ENCODE measurements at places on chromosomes 2 and 18. TPM values are rescaled to one million over a fixed set of nuclear protein-coding genes. Genes with fewer than 3 reads are reported as not detected.

The IL36A gene
- total RNA-seq = not detected

GRCh38 chr2:45874344-45874743, 222.9 kb downstream of the PRKCE start:
- H3K4me1 ChIP-seq = peaks cover 20% of the 10 kb centered on the region
- no peaks in the 10 kb centered on the region for H3K27me3 ChIP-seq
- no peak for DNase-seq
- H3K27ac ChIP-seq = no peak overlapping the region

The BMP10 gene
- total RNA-seq = not detected

- no peak for DNase-seq
- peaks cover 5% of the 10 kb centered on the region for H3K36me3 ChIP-seq
- H3K4me1 ChIP-seq = peaks cover 6% of the 10 kb centered on the region
- peaks cover 88% of the 10 kb centered on the region for H3K27me3 ChIP-seq
Observed at GRCh38 chr2:176157499-176158185, 535 bp downstream of the HOXD3 start.

DNA sequence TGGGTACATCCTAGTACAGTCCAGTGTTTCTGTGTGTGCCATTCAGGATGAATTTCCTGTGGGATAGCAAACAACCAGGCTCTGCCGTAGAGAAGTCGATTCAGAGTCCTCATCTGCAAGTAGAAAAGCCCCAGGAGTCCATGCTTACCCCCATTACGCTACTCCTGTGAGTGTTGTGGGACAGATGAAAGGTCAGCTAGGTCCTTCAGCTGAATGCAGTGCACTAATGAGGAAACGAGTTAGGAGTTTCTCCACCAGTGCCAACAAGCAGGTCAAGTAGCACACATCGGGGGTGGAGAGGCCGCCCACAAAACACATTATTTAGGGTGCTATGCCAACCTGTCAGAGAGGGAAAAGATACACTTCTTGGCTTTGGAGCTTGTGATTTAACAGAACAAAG, 2.5 kb upstream of the GPR39 start:
- no peak for DNase-seq
- no peaks in the 10 kb centered on the region for H3K4me1 ChIP-seq
- H3K4me3 ChIP-seq = no peak overlapping the region
- H3K27me3 ChIP-seq = peaks cover 19% of the 10 kb centered on the region

DNA sequence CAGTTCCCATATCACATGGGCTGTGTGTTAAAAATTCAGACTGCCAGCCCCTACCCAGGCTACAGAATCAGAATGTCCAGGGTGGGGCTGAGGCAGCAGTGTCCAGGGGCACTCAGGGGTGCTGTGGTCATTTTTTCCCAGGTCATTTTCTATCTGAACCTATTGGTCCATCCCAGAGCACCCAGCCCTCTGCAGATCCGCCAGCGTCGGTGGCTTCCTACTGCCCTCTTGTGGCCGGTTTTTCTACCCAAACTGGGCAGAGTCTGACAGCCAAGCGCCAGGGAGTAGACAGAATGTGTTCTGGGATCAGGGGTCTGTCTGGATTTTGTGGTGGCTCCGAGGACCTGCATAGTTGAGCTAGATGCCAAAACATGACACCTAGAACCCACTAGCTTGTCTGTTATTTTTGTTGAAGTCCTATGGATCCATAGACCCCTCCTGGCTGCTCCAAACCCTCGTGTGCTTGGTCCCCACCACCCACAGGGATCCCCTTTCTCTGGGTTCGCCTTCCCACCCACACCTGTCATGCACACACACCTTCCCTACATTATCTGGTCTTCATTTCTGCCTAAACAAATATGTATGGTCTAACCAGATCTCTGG, 34.1 kb upstream of the RMDN2 start:
- DNase-seq = peak; percentile 62
- H3K4me1 ChIP-seq = peaks cover 29% of the 10 kb centered on the region
- no peak overlapping the region for H3K27ac ChIP-seq
- no peaks in the 10 kb centered on the region for H3K36me3 ChIP-seq

DNA sequence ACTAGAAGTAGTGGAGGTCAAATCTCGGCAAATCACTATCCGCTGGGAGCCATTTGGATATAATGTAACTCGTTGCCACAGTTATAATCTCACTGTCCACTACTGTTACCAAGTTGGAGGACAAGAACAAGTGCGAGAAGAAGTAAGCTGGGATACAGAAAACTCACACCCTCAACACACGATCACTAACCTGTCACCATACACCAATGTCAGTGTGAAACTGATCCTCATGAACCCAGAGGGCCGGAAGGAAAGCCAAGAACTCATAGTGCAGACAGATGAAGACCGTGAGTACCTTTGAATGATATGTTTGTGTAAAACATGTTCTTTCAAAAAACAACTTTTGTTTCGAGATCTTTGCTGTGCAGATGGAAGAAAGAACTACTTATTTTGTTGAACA, 502.6 kb downstream of the PTPRM start:
- no peaks in the 10 kb centered on the region for H3K36me3 ChIP-seq
- H3K4me3 ChIP-seq = no peak overlapping the region
- H3K27me3 ChIP-seq = no peaks in the 10 kb centered on the region
- H3K4me1 ChIP-seq = no peaks in the 10 kb centered on the region
- DNase-seq = no peak

DNA sequence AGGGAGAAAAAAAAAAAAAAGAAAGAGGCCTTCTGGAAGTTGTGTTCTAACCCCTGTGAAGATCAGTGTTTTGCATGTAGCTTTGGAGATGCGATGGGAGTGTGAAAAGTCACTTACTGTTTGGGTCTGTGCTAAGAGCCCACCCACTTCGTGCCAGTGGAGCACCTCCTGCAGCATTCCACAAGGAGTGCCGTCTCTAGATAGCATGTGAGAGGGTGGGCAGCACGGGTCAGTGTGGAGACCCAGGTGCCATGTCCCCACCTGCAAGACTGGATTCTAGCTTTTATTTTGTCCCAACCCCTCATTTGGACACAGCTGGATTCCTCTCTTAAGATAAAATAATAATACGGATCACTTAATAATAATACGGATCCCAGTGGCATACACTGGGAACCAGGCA, 12.5 kb upstream of the TMEM185B start:
- H3K27me3 ChIP-seq = no peaks in the 10 kb centered on the region
- DNase-seq = no peak
- peaks cover 22% of the 10 kb centered on the region for H3K4me1 ChIP-seq

- H3K36me3 ChIP-seq = no peaks in the 10 kb centered on the region
- DNase-seq = no peak
- H3K27me3 ChIP-seq = no peaks in the 10 kb centered on the region
Observed at GRCh38 chr2:211879323-211879722, 659.3 kb downstream of the ERBB4 start.

The KIF1A gene
- total RNA-seq = 2.3 TPM

DNA sequence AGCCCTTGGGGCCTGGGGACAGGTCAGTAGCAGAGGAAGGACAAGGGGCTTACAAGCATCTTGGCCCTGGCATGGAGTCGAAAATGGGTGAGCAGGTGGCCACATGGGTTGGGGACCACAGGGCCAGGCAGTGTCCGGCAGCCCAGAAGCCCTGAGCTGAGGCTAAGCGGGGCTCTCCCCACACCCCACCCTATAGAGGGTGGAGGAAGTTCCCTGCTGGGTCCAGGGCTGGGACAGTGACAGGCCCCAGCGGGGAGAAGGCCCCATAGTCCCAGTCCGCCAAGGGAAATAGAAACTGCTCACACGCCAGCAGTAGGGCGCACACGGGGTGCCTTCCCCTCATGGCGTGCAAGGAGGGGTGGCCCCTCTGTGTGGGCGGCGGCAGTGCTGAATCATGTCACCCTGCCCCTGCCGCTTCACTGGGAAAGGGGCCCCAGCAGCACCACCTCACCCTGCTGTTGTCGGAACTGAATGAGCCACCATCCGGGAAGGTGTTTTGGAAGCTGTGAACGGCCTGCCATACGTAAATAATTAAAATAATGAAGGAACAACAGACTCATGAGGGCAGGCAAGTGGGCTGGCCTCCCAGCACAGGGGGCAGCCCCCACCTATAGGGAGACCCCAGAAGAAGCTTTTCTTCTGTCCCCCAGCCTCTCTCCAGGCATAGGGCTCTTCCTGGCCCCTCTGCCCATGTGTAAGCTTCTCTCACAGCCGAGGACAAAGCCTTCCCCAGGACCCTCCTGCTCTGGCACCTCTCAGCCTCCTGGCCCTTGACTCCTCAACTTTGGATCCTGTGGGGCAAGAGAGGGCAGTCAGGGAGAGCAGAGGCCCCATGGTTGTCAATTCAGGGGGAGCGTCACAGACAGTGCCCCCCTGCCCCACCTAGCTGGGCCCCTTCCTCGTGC, 12.7 kb upstream of the DUSP2 start:
- peak overlapping the region; percentile 80 for H3K27ac ChIP-seq
- peak overlapping the region; percentile 59 for H3K4me3 ChIP-seq
- peaks cover 6% of the 10 kb centered on the region for H3K27me3 ChIP-seq

- H3K4me1 ChIP-seq = no peaks in the 10 kb centered on the region
- DNase-seq = no peak
- no peak overlapping the region for H3K27ac ChIP-seq
- H3K4me3 ChIP-seq = no peak overlapping the region
- H3K36me3 ChIP-seq = no peaks in the 10 kb centered on the region
Observed at GRCh38 chr2:194105358-194105757, 1551.7 kb upstream of the SLC39A10 start.

GRCh38 chr18:11862468-11863137, 11.4 kb downstream of the CHMP1B start:
- no peaks in the 10 kb centered on the region for H3K36me3 ChIP-seq
- no peak overlapping the region for H3K27ac ChIP-seq
- no peak overlapping the region for H3K4me3 ChIP-seq
- H3K4me1 ChIP-seq = peaks cover 6% of the 10 kb centered on the region
- no peaks in the 10 kb centered on the region for H3K27me3 ChIP-seq

- H3K36me3 ChIP-seq = no peaks in the 10 kb centered on the region
- no peak overlapping the region for H3K4me3 ChIP-seq
- no peaks in the 10 kb centered on the region for H3K4me1 ChIP-seq
- no peaks in the 10 kb centered on the region for H3K27me3 ChIP-seq
- no peak for DNase-seq
Observed at GRCh38 chr18:30177056-30177455, 865.5 kb downstream of the DSC3 start.

- peaks cover 5% of the 10 kb centered on the region for H3K4me1 ChIP-seq
- H3K27ac ChIP-seq = no peak overlapping the region
- H3K4me3 ChIP-seq = no peak overlapping the region
- no peak for DNase-seq
- H3K27me3 ChIP-seq = peaks cover 2% of the 10 kb centered on the region
Observed at GRCh38 chr2:47917276-47917961, 11.1 kb upstream of the FBXO11 start.

- H3K27ac ChIP-seq = peak overlapping the region; percentile 94
- peaks cover 73% of the 10 kb centered on the region for H3K4me1 ChIP-seq
- no peak for DNase-seq
- H3K36me3 ChIP-seq = peaks cover 16% of the 10 kb centered on the region
- no peaks in the 10 kb centered on the region for H3K27me3 ChIP-seq
Observed at GRCh38 chr2:136049991-136050920, 64.8 kb upstream of the DARS1 start.

The CRYGC gene
- total RNA-seq = not detected

The RALBP1 gene
- total RNA-seq = 60.0 TPM

DNA sequence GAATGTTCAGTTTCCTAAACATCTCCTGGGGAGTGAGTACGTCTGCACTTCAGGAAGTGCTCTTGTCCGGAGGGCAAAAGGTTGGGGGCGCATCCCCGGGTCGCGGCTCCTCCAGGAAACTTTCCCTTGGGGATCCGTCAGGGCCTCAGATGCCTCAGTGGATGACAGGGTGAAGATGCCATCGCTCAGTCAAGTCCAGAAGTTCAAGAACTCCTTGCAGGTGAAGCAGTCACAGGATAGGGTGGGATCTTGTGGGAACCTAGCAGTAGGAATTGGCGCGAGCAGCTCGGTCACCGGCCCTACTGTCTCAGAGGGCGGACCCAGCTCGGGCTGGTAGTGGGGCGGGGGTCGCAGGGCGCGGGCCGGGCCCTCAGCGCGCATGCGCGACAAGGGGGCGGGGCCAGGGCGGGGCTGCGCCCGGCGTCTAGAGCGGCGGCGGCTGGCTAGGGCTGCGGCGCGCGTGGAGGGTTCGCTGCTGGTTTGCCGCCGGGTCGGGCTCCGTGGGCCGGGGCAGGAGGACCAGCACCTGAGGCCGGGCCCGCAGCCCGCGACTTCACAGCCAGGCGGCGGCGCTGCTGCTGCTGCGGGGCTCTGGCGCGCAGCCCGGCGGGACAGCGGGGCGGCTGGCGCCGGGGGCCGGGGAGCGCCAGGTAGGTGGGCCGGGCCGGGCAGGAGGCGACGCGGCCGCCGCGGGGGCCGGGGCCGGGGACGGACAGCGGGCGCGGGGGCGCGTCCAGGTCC, at the start of gene INPP4A:
Gene INPP4A (plus strand): TSS at position 423 of the 741 bp plus-strand sequence. CDS start 75,191 bp downstream, outside the sequence.
- no peaks in the 10 kb centered on the region for H3K27me3 ChIP-seq
- H3K27ac ChIP-seq = peak within 1 kb of the TSS; percentile 95
- peak; percentile 88 for DNase-seq
- H3K4me3 ChIP-seq = peak within 1 kb of the TSS; percentile 96
- peaks cover 32% of the 10 kb centered on the region for H3K4me1 ChIP-seq

GRCh38 chr2:137966043-137966442, 1.8 kb downstream of the HNMT start:
- H3K4me3 ChIP-seq = no peak overlapping the region
- H3K27ac ChIP-seq = no peak overlapping the region
- peaks cover 6% of the 10 kb centered on the region for H3K27me3 ChIP-seq
- H3K36me3 ChIP-seq = no peaks in the 10 kb centered on the region
- no peak for DNase-seq
- no peaks in the 10 kb centered on the region for H3K4me1 ChIP-seq

- H3K27me3 ChIP-seq = no peaks in the 10 kb centered on the region
- H3K36me3 ChIP-seq = peaks cover 3% of the 10 kb centered on the region
- H3K27ac ChIP-seq = no peak overlapping the region
- H3K4me1 ChIP-seq = no peaks in the 10 kb centered on the region
Observed at GRCh38 chr2:30702694-30703093, 104.6 kb downstream of the CAPN13 start.

Measured in activated naive CD8-positive, alpha-beta T cell treated with anti-CD3 and anti-CD28 coated beads, Interleukin-2, amount 10 ng/mL, durations not matched to agents 7 days and 5 days (primary cell).